ENCODE measurements at places on chromosomes 1 and 21.

GRCh38 chr21:37155186-37155585 lies 82.1 kb downstream of the TTC3 start:
- DNase-seq, result no peak

GRCh38 chr1:220044678-220045355 lies 1.5 kb downstream of the EPRS1 start:
- DNase-seq, result no peak

GRCh38 chr1:18480315-18481189 lies at the start of gene KLHDC7A:
KLHDC7A (plus strand) TSS chr1:18480930; CDS start chr1:18480982, 52 bp downstream.
- DNase-seq, result peak; percentile 33

DNA sequence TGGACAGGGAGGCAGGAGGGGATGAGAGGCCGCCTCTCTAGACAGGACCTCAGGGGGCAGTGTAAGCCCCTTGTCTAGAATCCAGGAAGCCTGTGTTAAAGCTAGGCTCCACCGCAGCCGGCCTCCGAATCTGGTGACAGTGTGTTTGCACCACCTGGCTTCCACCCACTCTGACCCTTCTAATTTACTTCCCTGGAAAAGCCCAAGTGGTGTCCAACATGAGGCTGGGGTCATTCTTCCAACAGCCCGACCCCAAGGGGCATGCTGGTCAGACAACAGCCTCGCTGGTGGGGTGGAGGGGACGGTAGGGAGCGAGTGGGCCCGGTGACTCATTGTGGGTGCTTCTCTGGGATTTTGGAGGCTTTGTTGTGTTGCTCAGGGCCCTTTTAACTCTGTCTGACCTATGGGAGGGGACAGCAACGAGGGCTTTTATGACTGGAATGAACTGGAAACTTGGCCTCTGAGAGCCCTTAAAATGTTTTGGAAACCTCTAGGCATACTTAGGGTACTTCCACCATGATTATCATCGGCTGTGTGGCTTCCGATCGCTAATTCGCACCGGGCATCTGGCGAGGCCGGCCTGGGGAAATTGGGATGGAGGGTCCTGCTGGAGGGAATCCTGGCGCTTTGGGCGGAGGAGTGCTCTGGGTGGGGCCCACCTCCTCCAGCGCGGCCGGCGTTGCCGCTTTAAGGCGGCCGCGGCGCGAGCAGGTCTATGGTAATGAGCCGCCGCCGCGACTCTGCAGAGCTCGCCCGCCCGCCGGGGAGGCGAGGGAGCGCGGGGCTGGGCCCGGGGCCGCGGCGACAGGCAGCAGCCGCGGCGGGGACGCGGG lies at the start of gene CELSR2:
Gene CELSR2, plus strand, starts transcription at position 743 of the 833 bp plus-strand sequence. CDS start 541 bp downstream, outside the sequence.
- peak; percentile 61 for DNase-seq

GRCh38 chr1:178399177-178399728 lies 97.5 kb downstream of the CLEC20A start:
- no peak for DNase-seq

GRCh38 chr1:40703316-40703715 lies 11.8 kb downstream of the NFYC start:
- DNase-seq, result no peak

DNA sequence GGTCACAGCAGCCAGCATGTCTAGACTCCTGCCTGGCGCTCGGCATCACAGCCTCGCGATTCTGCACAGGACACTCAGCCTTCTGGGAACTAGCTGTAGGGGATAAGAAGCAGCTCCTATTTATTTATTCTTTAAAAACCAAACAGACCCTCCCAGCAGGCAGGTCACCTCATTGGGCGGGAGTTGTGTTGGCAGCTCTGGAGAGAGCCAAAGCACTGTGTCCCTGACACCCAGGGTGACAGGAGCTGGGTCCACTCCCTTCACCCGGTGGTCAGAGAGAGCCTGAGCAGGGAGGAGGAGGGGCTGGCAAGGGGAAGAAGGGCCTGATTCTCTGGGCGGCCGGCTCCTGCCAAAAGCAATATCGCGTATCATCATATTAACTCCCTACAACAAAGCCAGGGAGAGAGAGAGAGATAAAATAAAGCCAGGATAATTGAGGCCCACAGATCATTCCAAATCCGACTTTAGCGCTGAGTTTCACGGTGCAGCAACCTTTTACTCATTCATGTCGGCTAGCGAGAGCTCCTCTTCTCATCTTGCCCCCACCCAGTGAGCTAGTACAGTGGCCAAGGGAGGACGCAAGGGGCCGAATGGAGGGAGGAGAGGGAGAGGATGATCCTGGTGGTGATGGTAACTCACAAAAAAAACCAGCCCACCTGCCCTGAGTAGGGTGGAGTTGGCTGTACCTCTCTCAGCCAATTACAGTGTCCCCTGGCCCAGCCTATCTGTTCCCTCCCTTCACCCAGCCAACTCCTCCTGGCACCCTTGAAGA lies 79.8 kb upstream of the IFFO2 start:
- DNase-seq, result peak; percentile 28

DNA sequence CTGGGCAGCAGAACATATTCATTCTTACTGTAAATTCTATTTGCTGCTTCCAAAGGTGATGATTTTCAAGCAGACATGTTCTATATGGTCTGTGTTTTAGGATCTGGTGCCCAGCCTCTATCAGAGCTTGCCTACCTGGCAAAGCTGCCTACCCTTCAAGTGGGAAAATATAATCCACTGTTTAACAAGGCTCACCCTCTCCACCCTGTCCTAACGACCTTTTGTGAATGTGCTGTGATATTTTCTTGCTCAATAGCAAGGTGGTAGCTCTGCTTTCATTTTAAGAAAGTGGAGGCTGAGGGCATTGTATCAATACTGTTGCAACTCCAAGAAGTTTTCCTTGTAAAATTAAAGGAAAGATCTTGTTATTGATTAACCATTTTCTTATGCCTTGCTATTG lies 26.0 kb upstream of the AGO1 start:
- DNase-seq, result no peak
